ENCODE measurements at places on chromosomes 4 and X.

GRCh38 chr4:75009138-75009537 lies 76.2 kb downstream of the PARM1 start:
- H3K27me3 ChIP-seq, result no peaks in the 10 kb centered on the region
- no peaks in the 10 kb centered on the region for H3K36me3 ChIP-seq
- H3K4me1 ChIP-seq, result peaks cover 2% of the 10 kb centered on the region
- DNase-seq, result no peak
- no peak overlapping the region for H3K4me3 ChIP-seq
- H3K27ac ChIP-seq, result no peak overlapping the region

GRCh38 chrX:123083924-123084323 lies 100.2 kb upstream of the GRIA3 start:
- H3K27me3 ChIP-seq, result no peaks in the 10 kb centered on the region
- no peaks in the 10 kb centered on the region for H3K4me1 ChIP-seq
- DNase-seq, result no peak

GRCh38 chr4:5211282-5211839 lies 160.1 kb downstream of the STK32B start:
- no peaks in the 10 kb centered on the region for H3K27me3 ChIP-seq
- H3K27ac ChIP-seq, result no peak overlapping the region
- H3K36me3 ChIP-seq, result no peaks in the 10 kb centered on the region
- no peak for DNase-seq
- no peaks in the 10 kb centered on the region for H3K4me1 ChIP-seq
- no peak overlapping the region for H3K4me3 ChIP-seq

- no peak overlapping the region for H3K4me3 ChIP-seq
- no peaks in the 10 kb centered on the region for H3K27me3 ChIP-seq
- H3K27ac ChIP-seq, result no peak overlapping the region
- no peak for DNase-seq
Observed at GRCh38 chr4:163367651-163368050, 24.0 kb downstream of the NPY5R start.

DNA sequence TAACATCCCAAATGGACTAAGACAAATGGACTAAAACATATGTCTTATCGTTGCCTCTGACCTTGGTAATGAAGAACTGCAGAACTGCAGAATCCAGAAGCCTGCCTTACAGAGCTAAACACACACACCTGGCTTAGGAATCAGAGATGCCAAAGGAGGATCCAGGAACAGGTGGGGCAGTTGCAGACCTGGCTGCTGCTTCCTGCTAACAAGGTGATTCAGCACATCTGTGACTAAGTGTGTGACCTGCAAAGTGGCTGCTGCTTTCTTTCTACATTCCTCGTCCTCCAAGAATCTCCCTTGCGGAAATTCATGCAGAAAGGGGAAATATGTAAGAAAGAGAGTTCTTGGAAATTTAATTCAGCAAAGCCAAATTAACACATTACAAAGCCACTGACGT lies 96.8 kb upstream of the NLGN4X start:
- no peak overlapping the region for H3K27ac ChIP-seq
- no peaks in the 10 kb centered on the region for H3K4me1 ChIP-seq

Data from endodermal cell (in vitro differentiated cells).